ENCODE measurements at places on chromosomes 6 and 20.

DNA sequence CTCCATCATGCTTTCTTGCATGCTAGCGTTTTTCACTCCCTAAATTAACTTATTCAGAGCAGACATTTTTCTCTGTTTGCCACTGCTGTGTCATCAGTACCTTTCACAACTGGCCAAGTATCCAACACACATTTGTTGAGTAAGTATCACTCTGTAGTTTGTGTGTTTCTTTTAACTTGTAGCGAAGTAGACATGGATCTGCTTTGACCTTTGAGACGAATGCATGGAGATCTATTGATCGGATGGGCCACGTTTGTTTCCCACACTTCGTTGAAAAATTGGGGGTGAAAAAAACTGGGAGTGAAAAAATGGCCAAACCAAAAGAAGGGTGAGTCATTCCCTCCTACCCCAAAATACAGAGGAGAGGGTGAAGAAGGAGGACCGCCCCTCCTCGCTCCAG is 12.9 kb upstream of the SLC9A8 start:
- DNase-seq: no peak

GRCh38 chr6:30714263-30714662 is 2.8 kb downstream of the MDC1 start:
- no peak for DNase-seq

DNA sequence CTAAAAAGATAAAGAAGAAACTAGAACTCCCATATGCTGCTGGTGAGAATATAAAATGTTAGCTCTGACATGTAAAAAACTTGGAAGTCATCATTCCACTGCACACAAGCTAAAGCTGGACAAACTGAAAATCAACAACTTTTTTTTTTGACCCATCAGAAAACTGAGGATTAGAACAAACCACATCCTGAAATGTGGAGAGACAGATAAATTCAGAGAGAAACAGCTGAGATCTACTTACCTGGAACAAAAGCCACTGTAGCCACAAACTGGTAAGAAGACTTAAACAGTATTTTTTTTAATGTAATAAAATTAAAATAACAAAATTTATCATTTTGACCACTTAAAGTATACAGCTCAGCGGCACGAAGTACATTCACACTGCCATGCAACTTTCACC is 408.5 kb upstream of the RGS17 start:
- DNase-seq: no peak

- no peak for DNase-seq
Observed at GRCh38 chr20:62039738-62040137, 25.9 kb downstream of the TAF4 start.

GRCh38 chr20:550611-551010 is 7.0 kb upstream of the CSNK2A1 start:
- no peak for DNase-seq

DNA sequence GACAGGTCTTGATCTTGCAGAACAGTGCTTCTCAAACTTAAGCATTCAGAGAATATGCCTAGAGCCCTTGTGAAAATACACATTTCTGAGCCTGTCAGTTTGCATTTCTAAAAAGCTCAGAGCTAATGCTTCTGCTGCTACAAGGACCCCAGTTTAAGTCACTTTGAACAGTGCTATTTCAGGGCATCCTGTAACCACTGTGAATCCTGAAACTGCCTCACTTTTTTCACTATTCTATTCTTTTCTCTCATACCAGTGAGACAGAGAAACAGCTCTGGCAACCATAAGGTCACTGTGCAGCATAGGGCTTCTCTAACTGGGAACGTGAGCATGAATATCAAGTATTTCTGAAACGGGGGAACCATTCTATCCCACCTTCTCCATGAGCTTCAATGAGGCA is 51.2 kb downstream of the LGSN start:
- no peak for DNase-seq

- DNase-seq: peak; percentile 33
Observed at GRCh38 chr6:32192608-32193039, at the start of gene GPSM3. GPSM3 (minus strand) TSS chr6:32192643; CDS start chr6:32192513, 130 bp downstream.

DNA sequence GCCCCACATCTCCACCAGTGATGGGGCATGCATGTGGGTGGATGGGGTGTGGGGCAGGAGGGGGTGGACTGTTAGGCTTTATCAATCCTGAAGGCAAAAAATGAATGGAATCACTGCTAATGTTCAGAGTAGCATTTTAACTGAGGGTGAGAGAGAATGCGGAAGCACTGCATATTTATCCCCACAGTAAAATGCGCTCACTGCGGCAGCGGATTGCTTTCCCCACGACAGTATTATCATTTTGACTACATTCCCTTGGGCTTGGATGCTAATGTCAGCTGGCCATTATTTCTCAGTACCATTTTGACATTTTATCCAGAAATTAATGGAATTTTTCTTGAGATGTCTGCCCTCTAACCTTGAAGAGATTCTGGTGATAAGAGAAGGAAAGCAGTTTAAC is 13.4 kb downstream of the ALDH8A1 start:
- no peak for DNase-seq

DNA sequence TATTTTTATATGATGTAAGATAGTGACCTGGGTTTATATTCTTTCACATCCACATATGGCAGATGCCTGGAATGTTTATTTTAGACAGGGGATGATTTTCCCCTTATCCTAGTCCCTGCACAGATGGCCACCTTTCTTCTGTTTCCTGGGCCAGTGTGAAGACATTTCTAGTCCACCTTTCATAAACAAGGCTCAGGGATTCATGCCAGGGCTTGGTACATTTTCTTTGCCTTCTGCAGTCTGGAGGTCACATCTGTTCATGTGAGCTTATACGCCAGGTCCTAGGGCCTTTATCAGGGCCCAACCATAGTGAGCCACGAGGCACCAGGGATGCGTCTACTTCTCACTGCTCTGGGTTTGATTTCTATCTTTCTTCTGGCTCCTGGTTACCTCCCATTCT is 38.0 kb upstream of the ERVFRD-1 start:
- no peak for DNase-seq

DNA sequence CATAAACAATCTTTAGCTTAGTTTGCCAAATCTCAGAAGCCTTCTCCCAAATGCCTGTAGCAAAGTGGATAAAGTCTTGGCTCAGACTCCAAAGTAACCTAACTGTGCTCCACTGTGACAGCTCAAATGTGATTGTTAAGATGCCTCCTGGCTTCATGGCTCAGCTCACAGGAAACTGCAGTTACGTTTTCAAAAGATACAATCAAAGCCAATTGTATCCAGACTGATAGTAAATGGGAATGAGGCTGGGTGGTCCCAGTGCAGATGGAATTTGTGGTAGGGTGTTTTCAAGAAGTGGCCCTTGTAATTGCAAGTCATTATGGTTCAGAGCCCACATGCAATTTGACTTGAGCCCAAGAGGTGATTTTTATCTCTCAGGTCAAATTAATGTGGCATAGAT is 151.2 kb upstream of the TAB2 start:
- DNase-seq: no peak

- no peak for DNase-seq
Observed at GRCh38 chr6:170280689-170281045, 10.2 kb downstream of the DLL1 start.
